ENCODE measurements at places on chromosomes 16 and 17.

DNA sequence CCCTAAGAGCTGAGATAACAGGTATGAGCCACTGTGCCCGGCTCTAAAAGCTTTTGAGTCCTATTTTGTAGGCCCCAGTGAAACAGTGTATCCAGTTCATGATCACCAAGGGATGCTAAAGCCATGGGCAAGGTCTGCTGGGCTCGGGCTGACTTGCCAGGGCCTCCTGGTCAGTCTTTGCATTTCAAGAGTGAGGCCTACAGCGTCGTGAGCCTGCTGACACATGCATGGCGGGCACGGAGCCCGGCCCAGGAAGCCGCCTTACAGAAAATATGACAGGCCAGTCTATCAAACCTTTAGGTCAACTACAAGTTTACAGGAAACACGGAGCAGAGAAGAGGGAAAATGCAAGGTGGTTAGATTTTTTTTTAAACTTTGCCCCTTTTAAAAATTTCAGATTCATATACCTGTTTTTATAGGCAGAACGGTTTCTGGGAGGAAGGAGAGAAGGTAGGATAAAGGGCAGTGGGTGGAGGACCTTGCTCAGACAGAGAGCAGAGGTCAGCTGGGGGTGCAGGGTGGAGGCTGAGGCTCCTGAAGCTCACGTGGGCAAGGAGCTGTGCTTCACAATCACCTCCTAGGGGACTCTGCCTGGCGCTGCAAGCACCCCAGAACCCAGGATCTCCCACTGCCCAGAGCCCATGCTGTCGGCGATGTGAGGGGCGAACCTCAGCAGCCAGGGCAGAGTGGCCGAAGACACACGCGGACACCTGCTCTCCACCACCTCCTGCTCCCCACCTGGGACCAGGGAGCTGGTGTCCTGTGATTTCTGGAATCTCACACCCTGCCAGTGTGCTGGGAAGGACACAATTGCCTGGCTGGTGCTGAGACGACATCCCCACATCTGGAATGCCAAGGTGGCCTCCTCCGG, 21.3 kb downstream of the C16orf95 start:
- no peak for DNase-seq

- no peak for DNase-seq
Measured at GRCh38 chr17:79915850-79916430, 76.7 kb upstream of the CBX4 start.

DNA sequence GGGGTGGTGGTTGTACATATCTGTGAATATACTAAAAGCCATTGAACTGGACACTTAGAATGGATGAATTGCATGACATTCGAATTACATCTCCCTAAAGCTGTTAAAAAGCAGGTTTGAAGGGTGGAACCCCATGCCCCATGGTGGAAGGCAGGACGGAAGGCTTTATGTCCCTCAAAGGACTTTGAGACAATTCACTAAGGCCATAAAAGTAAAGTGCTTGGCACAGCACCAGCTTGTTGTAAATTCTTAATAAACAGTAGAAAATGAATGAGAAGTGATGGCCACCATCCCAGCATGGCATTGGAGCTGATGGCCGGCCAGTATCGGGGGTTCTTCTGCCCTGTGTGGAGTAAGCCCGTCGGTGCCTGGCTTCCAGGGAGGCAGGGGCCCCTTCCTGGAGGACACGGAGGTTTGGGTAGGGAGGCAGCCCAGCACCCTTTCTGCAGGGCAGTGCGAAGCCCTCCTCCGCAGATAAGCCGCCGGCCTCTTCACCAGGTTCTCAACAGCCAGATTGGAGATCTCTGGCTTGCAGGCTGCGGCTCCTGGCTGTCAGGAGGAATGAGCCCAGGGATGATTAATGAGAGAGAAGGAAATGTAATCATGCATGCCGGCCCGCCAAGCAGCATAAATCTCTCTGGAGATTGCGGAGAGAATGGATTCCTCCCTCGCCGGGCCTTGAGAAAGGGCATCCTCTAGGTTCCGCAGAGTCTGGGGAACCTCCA, 346.9 kb downstream of the FOXL1 start:
- no peak for DNase-seq

GRCh38 chr16:67926181-67926750, 5.4 kb downstream of the CTRL start:
- peak; percentile 86 for DNase-seq

All from lower leg skin (tissue), 4 donors.